Activated CD8-positive, alpha-beta memory T cell treated with anti-CD3 and anti-CD28 coated beads for 1 hour (primary cell): ENCODE measurements at places on chromosomes 7 and 10.

DNA sequence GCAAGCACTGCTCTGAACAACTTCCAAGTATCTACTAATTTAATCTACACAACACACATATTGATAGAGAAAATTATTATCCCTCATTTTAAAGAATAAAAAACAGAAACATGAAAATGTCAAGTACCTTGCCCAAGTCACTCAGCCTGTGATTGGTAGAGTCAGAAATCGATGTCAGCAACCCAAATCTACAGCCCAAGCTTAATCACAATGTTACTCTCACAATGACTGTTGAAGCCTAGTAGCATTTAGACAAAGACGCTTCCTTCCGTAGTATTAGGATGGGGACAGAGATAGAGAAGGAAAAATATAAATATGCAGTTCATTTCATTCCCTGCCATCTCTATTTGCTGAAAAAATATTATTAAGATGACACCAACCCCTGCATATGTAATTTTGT lies 242.5 kb downstream of the ELMO1 start:
- DNase-seq = no peak

DNA sequence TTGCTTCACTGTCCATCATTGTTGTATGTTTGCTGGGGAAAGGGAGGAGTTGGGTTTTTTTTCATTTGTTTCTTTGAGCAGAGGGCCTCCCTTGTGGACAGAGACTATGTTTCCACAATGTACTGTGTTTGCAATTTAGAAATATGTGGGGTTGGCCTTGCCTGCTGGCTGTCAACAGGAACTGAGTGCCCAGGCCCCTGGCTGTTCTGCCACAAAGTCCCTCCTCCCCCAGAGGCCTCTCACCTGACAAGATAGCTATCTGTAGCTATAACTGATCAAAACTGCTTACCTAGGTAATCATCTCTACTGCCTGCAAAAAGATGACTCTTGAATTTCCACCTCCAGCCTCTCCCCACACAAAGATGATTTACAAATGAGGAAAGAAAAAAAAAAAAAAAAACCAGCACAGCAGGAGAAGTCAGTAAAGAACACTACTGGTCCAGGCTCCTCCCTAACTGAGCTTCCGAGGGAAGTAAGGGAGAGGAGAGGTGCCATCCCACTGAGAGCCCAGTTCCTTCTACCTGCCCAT lies 121.8 kb downstream of the SGMS1 start:
- no peak for DNase-seq

GRCh38 chr10:86073199-86073977 lies 293.2 kb downstream of the GRID1 start:
- DNase-seq = no peak

- DNase-seq = no peak
Measured at GRCh38 chr10:119501690-119502089, 40.8 kb downstream of the RGS10 start.

DNA sequence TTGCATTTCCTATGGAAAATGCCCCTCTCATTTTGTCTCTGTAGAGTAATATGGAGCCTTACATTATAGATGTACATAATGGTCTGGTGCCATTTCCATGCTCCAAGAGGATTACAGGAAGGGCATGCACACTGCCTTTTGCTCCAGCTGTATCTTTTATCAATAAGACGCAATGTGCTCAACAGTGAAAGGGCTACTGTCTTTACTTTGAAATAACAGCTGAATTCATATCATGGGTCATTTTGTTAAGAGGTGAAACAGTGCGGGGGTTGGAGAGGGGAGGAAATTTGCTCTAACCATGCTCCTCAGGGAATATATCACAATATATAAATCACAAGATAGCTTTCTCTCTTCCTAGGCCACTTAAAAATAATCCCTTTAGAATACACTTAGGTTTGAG lies 77.7 kb downstream of the ICA1 start:
- no peak for DNase-seq

DNA sequence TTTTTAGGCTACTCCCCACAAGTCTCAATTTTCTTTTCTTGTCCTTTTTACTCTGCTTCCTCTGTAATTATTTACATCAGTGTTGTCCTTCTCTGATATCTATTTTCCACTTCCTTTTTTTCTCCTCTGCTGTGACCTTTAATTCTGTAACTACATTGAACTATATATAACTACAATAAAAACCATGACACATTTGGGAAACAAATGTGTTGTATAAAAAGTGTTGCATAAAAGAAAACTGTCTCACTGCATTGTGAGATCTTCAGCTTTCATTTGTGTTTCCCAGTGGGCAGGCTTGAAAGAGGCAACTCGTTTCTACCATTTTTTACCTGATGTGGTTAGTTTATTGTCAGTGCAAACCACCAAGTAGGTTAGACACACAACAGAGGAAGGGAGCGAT lies 483.9 kb upstream of the NRP1 start:
- no peak for DNase-seq

DNA sequence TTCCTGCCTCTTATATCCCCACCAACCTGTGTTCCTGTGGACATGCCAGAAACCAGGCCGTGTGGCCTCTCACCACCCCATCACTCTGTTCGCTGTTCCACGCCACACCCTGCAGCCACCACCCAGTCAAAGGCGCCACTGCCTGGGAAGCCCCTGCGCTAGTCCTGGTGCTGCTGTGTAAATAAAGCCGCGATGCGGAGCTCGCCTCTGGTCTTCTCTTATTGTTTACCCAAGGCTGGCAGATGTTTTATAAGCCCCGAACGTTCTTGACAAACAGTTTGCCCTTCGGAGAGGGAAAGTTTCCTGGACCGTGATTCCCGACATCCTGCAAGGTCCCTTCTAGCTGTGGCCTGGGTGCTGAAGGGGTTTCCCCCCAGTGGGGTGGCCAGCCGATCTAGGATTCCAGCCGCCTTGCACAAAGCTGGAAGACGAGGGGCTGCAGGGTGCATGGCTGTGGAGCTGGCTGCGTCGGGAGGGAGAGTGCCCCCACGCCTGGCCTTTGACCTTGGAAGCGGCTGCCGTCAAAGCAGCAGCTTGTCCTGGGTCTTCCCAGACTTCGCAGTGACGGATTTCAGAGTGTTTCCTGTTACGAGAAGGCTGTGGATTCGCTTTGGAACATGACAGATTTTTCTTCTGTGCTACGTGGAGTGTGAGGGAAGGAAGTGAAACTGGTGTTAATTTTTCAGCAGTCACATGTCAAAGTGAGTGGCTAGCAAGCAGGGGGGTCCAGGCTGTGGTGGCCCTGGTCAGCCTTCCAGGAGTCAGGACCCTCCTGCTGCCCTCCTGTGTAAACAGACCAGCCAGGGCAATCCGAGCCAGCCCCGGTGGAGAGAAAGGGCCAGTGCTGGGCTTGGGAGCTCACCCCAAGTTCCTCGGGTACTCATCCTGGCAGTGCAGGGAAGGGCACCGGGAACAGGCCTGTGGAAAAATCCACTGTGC lies 61.6 kb downstream of the LHPP start:
- DNase-seq = no peak

DNA sequence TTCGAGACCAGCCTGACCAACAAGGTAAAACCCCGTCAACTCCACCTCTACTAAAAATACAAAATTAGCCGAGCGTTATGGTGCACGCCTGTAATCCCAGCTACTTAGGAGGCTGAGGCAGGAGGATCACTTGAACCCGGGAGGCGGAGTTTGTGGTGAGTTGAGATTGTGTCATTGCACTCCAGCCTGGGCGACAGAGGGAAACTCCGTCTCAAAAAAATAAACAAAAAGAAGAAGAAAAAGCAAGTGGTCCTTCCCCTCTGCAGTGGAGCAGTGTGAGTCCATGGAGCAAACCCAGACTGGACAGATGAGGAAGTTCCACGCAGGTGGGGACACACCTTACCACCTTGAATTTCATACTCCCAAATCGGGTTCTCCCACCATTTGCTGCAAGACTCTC lies 13.1 kb upstream of the SERPINE1 start:
- DNase-seq = no peak

- DNase-seq = no peak
Measured at GRCh38 chr10:91587710-91588638, 44.9 kb downstream of the PPP1R3C start.

DNA sequence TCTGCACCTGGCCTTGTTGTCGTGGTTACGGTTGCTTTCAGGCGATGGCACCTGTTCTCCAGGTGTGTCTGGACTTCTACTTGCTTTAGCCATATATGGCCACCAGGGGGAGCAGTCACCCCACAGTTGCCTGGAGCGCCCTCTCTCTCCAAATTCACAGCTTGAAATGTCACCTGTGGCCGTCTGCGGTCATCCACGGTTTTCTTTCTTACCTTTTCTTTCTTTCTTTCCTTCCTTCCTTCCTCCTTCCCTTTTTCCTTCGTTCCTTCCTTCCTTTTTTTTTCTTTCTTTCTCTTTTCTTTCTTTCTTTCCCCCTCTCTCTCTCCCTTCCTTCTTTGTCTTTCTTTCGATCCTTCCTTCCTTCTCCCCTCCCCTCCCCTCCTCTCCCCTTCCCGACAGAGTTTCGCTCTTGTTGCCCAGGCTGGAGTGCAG lies 150.5 kb upstream of the VKORC1L1 start:
- DNase-seq = peak; percentile 27

GRCh38 chr7:139854124-139854511 lies 25.1 kb downstream of the TBXAS1 start:
- no peak for DNase-seq

DNA sequence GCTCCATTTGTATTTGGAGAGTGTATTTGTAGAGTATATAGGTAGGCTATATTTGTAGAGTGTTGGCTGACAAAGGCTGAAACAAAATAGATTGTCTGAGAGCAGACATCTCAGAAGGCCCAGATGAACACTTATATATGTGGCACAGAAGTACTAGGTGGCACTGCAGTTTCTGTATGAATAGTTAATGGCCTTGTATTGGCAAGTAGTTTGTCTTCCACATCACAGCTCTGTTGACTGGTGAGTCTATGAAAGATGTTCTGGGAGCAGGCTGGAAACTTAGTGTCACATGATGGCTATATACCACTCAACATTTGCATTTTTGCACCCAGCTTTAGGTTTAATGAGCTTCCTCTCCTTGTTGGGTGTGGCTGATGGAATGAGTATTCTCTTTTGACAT lies 51.9 kb downstream of the CCNY start:
- no peak for DNase-seq

DNA sequence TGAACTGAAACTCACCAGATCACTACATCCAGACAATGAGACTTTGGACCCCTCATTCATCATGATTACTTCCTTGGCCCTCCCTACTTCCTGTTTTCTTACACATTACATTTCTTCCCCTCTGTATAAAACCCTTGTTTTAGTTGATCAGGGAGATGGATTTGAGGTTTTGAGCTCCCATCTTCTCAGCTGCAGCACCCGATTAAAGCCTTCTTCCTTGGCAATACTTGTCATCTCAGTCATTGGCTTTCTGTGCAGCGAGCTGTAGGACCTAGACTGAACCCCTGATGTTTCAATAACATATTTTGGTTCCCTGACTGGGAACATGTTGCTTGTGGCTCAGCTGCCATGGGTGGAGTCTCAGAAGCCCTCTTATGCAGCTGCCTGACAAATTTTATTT lies 33.1 kb downstream of the NOLC1 start:
- no peak for DNase-seq

- DNase-seq = no peak
Measured at GRCh38 chr10:52940921-52941320, 168.3 kb upstream of the MBL2 start.

- DNase-seq = no peak
Measured at GRCh38 chr7:95794917-95795515, 22.7 kb downstream of the DYNC1I1 start.

- DNase-seq = no peak
Measured at GRCh38 chr10:74027702-74028101, 29.8 kb downstream of the VCL start.

GRCh38 chr7:82668676-82669075 lies 225.1 kb upstream of the CACNA2D1 start:
- DNase-seq = no peak

DNA sequence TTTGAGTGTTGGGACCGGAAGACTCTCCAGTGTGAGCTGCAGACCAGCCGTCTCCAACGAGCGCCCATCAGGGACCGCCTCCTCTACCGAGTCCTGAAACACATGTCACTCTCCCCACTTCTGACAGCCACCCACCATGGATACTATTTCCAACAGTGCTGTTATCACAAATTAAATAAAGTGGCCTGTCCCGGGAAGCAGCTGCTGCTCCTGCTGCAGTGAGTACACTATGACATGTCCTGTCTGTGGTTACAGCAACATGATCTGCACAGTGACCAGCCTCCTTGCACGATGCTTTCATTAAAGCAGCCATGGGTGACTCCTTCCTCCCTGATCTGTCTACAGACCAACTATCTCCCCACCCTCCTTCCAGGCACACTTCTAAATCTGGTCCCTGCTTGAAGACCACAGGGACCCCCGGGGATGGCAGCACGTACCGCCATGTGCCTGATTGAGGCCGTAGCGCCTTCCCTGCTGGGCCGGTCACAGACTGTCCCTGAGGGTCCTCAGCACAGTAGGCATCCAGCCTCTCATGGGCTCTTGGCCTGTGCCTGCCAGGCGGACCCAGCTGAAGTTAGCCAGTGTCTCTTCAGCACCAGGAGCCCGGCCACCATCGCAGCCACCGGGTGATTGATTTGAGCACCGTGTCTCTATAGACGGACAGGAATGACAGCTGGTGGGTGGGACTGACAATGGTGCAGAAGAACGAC lies 58.8 kb downstream of the TCERG1L start:
- no peak for DNase-seq

- DNase-seq = no peak
Measured at GRCh38 chr10:58782876-58783851, 270.5 kb downstream of the BICC1 start.

DNA sequence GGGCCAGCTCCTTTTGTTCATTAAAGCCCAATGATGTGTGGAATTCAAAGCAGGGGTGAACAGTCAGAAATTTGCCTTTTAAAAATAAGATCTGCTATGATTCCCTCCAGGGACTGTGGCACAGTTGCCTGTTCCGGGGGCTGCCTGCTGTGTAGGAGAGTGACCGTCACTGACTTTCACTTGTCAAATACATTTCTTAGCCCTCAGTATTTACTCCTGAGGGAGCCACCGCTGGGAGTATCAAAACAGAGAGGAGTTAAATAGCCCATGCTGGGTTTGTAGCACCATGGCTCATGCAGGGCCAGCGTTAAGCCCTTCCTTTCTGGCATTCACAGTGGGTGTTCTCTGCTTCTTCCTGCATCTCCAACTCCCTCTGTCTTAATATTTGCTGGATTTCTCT lies 897.8 kb downstream of the SORCS3 start:
- DNase-seq = no peak

- no peak for DNase-seq
Measured at GRCh38 chr10:107284187-107284586, 119.7 kb upstream of the SORCS1 start.

DNA sequence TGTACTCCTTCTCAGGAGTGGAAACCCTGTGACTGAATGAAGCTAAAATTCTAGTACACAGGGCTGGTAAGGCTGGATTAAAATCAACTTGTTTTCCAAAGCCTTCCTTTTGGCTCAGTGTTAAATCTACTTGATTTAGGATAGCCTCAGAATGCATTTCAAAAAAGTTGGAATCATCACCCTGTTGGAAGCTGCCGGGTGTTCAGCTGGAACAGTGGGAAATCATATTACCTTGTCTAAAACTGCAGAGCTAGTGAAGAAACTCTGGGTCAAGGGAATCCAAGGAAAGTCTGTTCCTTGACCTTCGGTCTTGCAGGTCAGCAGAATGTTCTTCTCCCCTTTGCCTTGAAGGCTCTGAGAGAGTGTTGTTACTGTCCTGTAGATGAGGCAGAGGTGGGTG lies 252.1 kb upstream of the INHBA start:
- DNase-seq = no peak
